ENCODE measurements at places on chromosomes 12 and 14.

- no peak for DNase-seq
Measured at GRCh38 chr12:75831402-75831801, 200.2 kb downstream of the PHLDA1 start.

GRCh38 chr14:69355154-69355597, 42.9 kb downstream of the ERH start:
- no peak for DNase-seq

GRCh38 chr12:112992541-112993398, 14.5 kb downstream of the OAS2 start:
- no peak for DNase-seq

- peak; percentile 71 for DNase-seq
Measured at GRCh38 chr12:127809275-127809674, 457.7 kb upstream of the TMEM132C start.

- DNase-seq = no peak
Measured at GRCh38 chr12:23098517-23098916, 473.5 kb downstream of the ETNK1 start.

DNA sequence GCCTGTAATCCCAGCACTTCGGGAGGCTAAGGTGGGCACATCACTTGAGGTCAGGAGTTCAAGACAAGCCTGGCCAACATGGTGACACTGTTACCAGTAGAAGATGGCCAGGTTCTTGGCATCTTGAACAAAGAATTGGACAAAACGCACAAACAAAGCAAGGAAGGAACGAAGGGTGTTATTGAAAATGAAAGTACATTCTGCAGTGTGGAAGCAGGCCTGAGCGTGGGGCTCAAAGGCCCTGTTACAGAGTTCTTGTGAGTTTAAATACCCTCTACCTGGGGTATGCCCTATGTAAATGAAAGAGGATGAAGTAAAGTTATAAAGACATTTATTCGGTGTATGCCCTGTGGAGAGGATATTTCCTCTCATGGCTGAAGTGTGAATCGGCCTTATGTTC, 20.8 kb upstream of the CDK17 start:
- no peak for DNase-seq

DNA sequence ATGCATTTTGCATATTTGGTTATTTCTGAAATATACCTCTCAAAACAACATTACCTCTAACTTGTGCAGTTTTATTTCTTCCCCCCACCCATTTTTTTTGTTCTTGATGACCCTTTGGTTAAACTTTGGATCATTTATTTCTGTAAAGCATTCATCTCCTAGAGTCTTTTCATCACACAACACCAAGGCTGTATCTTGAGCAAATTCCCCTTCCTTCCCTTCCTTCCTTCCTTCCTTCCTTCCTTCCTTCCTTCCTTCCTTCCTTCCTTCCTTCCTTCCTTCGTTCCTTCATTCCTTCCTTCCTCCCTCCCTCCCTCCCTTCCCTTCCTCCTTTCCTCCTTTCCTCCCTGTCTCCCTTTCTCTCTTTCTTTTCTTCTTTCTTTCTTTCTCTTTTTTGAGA, 43.8 kb upstream of the PPP1R12A start:
- DNase-seq = no peak

GRCh38 chr14:87994974-87995373, 2.0 kb upstream of the GALC start:
- DNase-seq = no peak

DNA sequence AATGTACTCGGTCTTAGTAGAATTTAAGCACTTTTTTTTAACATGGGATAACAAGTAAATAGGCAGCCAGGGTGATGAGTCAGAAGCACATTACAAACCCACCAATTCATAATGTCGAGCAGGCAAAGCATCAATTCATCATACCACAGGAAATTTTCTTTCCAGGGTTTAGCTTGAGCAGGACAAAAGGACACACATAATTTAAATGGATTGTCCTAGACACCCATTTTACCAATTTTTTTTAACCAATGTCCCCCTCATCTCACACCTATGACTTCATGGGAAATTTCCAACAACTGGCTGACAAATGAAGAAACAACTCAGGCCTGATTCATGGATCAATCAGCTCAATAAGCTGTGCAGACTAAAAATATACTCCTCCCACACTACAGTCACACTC, 58.8 kb upstream of the FOXG1 start:
- DNase-seq = peak; percentile 31

DNA sequence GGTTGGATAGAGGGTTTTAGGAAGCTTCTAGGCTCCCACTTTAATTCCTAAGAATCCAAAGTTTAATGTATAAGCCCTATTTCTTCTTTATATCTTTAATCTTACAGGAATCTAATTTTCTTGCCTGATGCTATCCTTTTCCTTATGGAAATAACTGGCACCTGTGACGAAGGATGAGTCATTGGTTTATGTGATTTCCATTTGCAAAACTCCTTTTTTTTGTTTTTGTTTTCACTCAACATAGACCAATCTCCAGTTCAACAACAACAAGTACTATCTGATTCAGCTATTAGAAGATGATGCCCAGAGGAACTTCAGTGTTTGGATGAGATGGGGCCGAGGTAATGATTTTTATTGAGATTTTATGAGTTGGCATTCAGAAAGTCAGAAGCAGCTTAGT, 6.8 kb downstream of the PARP2 start:
- DNase-seq = no peak

DNA sequence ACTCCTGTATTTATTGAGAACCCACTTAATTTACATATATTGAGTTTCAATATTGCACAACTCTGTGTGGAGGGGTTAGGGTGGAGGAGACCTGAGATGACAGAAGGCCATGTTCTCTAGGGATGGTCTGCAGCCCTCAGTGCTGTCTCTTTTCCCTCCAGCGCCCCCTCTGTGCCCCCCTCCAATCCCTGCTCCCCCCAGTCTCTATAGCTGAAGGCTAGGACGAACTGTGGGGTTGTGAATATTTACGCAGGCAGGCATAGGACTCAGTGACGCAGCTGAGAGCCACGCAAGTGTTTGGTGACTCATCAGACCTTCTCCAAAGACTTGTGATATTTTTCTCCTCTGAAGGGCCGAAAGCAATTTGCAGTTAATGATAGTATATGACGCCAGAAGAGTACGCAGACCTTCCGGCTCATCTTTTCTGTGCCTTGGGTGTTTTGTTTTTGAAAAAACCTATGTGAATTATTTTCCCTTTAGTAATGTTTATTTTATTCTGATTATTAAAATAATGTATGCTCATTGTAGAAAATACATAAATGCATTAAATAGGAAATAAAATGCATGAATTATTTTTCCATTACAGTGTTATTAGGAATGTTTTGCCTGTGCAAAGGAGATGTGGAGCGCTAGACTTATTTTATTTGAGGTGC, 85.3 kb downstream of the SLC25A47 start:
- no peak for DNase-seq

GRCh38 chr14:89430391-89431236, 13.6 kb upstream of the FOXN3 start:
- no peak for DNase-seq

GRCh38 chr12:120230326-120230973, 29.5 kb upstream of the RPLP0 start:
- peak; percentile 77 for DNase-seq

DNA sequence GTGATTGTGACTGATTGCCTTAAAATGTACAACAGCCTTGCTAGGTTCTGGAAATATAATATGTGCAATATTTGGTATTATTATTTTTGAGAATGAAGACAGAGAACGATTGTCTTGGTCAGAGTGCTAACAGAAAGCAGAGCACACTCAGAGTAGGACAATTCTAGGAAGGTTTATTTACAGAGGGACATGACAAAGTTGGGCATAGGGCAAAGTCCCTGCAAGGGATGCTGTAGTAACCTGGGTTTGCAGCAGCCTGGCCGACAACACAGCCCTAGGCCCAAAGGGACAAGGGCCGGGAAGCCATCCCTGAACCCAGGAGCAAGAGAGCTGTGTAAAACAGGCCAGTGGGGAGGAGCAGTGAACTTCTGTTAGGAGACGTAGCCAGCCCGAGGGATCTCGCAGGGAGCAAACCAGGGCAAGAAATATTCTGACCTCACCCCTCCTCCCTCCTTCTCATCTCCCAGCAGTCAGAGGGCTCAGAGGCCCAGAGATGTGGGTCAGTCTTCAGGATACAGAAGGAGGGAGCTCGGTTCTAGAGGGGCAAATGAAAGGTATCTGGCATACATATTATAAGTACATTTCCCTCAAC, 51.0 kb upstream of the FERMT2 start:
- no peak for DNase-seq

DNA sequence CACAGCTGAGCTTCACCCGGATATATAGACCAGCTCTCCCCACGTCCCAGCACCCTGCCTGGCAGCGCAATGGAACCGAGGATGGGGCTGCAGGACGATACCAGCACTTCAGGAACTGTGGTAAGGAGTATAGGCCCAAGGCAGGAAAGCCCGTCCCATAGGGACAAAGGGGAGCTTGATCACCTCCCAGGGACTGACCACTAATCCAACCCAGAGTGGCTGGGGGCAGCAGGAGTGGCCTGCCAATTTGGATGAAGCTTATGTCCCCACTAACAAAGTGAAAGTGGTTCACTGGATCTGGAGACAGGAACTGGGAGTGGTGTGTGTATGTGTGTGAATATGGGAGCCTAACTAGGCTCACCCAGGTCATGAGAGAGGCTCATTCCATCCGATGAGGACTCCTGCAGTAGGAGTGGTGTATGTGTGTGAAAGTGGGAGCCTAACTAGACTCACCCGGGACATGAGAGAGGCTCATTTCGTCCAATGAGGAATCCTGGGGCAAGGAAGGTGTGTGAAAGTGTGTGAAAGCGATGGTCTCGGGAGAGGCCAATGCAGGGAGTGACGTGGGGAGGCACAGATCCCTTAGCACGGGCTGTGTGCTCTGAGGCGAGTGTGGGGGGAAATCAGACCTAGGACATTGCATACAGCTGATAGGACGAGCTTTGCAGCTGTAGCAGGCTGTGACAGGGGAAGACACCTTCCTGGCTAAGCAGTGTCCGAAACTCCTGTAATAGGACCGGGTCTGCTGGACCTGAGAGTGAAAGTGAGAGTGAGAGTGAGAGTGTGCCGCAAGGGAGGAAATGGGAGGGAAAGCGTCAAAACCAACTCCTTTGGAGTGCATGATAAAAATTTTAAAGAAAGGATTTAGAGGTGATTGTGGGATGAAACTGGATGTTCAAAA, 25.7 kb downstream of the KLRK1 start:
- no peak for DNase-seq

GRCh38 chr12:80513211-80513610, 69.2 kb downstream of the PTPRQ start:
- DNase-seq = no peak

GRCh38 chr12:16346958-16347357, 487 bp upstream of the MGST1 start:
- no peak for DNase-seq

DNA sequence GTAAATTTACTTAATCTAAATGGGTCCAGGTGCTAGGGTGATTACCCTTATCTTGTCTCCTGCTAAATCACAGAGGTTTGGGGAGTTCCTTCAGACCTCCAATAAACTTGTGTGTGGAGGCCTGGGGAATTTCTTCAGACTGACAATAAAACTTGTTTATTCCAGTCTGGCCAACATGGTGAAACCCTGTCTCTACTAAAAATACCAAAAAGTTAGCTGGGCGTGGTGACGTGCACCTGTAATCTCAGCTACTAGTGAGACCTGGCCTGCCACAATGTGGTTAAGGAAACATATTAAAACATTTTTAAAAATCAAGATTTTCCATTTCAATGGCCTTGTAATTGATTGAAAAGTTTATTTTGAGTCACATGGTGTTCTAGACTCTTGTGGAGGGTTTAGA, 126.9 kb upstream of the FGD4 start:
- no peak for DNase-seq

- no peak for DNase-seq
Measured at GRCh38 chr12:53378222-53378621, 1.8 kb upstream of the SP1 start.

- no peak for DNase-seq
Measured at GRCh38 chr14:93977790-93978581, 1.6 kb upstream of the ASB2 start.

- no peak for DNase-seq
Measured at GRCh38 chr12:90791445-90791844, 163.5 kb downstream of the CCER1 start.

DNA sequence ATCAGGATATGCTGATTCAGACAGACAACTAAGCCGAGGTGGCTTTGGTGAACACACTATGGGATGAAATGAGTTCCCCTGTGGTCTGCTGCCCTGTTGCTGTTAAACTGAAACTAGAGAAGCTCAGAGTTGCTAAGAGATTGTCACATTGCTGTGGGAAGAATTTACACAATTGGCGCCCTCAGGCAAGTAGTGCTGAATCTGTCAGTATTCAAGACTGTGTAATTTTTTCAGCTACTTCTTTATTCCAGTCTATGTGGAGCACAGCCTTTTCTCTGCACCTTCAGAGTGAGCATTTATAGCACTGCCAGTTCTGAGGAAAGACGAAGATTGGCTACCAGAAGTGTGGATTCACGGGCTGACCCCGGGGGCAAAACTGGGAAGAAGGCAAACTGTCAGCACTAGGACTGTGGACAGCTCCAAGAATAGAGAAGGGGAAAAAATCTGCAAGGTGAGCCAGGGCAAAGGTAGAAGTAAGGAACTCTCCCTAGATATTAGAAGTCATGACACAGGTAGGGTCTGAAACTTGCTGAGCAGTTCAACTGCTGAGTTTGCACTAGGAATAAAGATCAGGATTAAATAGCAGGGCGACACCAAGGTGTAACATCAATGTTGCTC, 218.8 kb upstream of the TMPO start:
- no peak for DNase-seq

GRCh38 chr14:31326111-31326510, 94.2 kb downstream of the HEATR5A start:
- DNase-seq = no peak

DNA sequence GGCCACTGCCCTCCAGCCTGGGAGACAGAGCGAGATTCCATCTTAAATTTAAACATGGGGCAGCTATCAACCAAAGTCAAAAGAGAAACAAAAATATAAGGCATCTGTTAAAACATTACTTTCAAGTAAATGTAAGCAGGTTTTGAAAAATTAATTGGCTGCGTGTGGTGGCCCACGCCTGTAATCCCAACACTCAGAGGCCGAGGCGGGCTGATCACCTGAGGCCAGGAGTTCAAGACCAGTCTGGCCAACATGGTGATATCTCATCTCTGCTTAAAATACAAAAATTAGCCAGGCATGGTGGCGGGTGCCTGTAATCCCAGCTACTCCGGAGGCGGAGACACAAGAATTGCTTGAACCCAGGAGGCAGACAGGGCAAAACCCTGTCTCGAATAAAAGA, 82.7 kb downstream of the PLEKHA5 start:
- DNase-seq = no peak

DNA sequence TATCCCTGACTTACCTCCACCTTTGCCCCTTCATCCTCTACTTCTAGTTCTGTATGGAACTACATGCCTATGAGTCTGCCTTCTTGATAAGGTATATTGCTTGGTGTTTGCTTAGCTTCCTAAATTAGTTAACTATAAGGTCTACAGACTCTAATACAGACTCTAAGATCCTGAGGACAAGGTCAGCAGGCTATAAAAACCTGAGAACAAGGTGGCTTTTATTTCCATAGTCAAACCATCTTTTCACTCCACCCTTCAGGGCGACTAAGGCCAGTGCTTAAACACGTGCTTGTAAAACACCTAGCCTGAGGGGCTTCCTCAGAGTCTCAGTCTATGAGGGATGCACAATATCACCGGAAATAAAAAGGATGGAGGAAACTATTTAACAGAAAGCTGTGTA, 36.1 kb upstream of the COL2A1 start:
- DNase-seq = no peak

- no peak for DNase-seq
Measured at GRCh38 chr14:55410876-55411275, 754 bp downstream of the ATG14 start.

GRCh38 chr14:56992332-56992820, 182.1 kb upstream of the OTX2 start:
- DNase-seq = no peak

GRCh38 chr12:104682790-104683279, 226.1 kb downstream of the CHST11 start:
- DNase-seq = no peak
